Dermis blood vessel endothelial cell (primary cell): ENCODE measurements at places on chromosomes 12 and 14. TPM values are rescaled to one million over a fixed set of nuclear protein-coding genes. Genes with fewer than 3 reads are reported as not detected.

DNA sequence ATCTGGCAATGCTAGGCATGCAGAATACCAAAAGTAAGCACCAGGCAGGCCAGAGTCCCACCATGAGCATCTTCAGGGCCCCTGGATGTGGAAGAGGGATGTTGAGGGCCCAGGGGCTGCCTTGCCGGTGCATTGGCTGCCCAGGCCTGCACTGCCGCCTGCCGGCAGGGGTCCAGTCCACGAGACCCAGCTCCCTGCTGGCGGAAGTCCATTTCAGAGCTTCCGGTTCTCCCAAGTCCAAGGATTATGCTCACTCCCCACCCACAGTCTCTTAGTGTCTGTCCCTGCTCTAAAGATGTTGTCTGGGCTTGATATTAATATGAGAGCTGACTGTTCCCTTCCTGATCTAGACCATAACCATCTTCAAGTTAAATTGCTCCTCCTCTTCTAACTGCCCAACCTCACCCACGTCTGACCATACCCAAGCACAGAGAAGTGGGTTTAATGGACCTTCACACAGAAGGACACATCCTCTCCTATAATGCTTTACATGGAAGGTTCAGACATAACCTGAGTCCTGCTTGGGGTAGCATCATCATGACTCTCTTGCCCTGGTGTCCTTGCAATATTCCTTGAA lies 117.4 kb downstream of the DAD1 start:
- DNase-seq, result peak; percentile 64

DNA sequence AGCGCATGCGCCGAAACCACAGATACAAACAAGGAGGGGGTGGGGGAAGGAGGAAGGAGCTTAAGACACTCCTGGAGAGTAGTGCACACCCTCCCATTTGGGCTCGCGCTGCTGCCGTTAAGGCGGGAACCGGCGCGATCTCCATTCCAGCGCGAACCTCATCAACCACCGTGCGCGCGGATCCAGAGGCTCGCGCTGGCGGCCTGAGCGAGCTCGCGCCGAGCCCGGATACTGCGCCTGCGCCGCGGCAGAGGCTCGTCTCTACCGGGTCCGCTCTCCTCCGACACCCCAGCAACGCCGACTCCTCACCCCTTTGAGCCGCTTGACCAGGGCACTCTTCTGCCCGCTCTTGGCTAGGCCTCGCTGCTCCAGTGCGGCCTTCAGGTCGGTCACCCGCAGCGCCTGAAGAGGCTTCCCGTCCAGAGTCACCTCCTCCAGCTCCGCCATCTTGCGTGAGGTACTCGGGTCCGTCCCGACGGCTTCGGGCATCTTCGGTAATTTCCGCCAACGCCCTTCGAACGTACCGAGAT lies at the start of gene ACIN1:
Gene ACIN1, minus strand, starts transcription at position 471 of the 530 bp plus-strand sequence. Its CDS starts 24 bp downstream, at position 447.
- DNase-seq, result peak; percentile 92

DNA sequence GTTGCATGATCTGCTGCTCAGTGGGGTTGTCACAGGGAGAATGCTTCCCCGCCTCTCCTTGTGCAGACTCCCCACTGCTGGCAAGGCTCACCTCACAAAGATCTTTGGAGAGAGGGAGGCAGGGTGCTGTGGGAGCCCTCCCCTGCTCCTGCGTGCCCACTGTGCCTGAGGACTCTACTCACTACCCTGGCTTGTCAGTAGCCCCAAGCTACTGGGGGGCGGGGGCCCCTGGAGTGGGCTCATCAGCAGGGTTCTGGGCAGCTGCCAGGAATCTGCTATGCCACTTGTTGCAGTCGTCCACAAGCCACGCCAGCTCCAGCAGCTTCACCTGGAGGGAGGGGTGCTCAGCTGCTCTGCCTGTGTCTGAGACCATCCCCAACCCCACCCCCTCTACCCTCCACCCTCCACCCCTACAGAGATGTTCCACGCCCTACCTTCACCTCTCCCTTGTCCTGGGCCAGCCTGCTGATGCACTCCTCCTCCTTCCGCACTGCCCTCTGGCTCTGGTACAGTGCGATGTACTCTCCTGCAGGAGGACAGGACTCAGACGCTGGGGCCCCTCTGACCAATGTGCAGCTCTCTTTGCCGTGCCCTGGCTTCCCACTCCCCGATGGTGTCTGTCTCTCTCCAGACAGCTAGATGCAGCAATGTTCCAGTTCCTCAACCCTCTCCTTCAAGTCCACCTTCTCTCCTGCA lies 14.2 kb upstream of the BLTP3B start:
- no peak for DNase-seq

- DNase-seq, result peak; percentile 63
Measured at GRCh38 chr12:15982471-15982870, 71.3 kb downstream of the DERA start.

KRT78 gene
- not detected in 2 replicates for total RNA-seq
